Activated CD4-positive, alpha-beta T cell treated with anti-CD3 and anti-CD28 coated beads, Interleukin-10, Interleukin-2, amounts not matched to agents 100 ng/mL and 50 ng/mL, durations not matched to agents 16 hours and 8 hours (primary cell): ENCODE measurements at places on chromosomes 3 and 15.
A peak's percentile ranks its signal among the peaks of the same experiment; 100 is the strongest.

DNA sequence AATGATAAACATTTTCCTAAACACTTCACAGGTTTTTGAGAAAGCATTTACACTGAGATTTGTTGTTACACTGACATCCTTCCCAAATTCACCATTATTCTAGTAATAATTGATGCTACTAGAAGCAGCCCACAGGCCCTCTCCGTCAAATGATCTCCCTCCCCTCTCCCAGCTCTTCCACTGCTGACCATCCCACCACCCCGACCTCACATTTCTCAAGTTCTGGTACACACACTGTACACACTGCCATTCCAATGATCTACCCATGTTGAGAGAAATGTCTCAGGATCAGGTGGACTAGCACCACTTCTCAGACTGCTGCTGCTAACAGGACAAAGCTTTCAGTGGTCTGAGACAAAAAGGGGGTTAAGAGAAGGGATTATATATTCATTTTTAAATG lies 3.5 kb downstream of the TBC1D5 start:
- DNase-seq: no peak

- DNase-seq: no peak
Observed at GRCh38 chr3:75001330-75001729, 386.9 kb upstream of the CNTN3 start.

DNA sequence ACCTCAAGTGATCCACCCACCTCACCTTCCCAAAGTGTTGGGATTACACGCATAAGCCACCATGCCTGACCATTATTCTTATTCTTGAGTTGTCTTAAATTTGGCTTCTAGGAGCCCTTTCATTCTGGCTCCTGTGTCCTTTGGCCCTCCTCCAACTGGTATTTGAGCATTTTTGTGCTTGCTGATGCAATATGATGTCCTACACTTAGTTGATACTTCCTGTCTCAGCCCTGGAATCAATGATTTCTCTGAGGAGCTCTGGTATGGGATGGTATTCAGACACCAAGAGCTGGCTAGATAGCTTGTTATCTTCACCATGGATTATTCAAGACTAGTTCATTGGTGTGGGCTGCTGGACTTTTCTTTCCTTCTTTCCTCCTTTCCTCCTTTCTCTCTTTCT lies 25.4 kb downstream of the ZNF621 start:
- DNase-seq: no peak

DNA sequence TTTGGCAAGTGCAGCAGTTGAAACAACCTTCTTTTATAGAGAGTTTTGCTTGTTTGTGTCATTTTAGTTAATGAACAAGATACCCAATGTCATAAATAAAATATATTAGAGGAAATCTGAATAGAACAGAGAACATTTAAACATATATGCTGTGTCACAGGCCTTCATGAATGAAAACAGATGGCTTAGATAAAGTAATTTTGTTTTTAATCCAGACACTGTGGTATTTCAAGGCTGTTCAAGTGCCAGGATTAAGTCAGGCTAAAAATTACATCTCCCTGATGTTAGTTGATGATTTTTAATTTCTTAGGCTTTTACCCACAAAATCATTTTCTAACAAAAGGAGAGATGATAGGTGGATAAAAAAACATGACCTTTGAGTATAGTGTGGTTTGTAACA lies 4.9 kb upstream of the ACKR4 start:
- no peak for DNase-seq

- no peak for DNase-seq
Observed at GRCh38 chr3:136883967-136884720, 22.1 kb downstream of the NCK1 start.

DNA sequence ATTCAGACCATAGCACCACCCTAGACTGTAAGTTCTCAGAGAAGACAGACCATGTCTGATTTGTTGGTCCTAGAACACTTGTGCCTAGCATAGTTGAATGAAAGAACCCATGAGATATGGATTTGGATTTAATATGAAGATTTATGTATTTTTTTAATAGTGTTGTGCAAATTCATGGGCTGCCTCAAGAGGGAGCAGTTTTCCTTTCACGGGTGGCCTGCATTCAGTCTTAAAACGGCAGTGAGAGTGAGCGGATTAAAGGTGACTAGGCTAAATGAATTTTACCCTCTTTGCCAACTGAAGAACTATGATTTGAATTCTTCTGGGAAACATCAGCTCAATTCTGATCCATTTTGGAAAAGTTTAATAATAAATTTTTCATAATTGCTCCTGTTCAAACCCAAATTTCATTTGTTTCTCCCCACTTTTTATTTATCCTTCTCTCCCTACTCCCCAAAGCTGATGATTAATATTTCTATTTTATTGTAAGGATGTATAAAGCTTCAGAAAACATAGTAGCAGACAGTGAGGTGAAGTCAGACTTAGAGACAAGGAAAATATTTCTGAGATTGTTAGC lies 67.3 kb downstream of the MORC1 start:
- peak; percentile 22 for DNase-seq

DNA sequence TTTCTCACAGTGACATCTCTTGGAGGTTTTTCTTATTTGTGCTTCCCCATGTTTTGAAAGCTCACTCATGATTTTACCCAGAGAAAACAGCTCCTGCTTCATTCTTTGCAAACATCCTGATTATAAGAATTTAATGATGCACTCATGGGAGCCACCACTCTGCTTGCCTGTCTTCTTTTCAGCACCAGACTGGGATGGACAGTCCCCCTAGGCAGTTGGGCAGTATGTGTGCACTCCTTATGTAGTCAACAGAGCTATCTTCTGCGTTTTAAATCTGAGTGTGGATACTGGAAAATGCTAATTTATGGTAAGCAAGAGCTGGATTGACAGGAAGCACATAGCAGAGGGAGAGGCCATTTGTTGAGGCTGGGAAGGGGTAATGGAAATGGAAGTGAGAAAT lies 276.1 kb downstream of the AGBL1 start:
- no peak for DNase-seq

DNA sequence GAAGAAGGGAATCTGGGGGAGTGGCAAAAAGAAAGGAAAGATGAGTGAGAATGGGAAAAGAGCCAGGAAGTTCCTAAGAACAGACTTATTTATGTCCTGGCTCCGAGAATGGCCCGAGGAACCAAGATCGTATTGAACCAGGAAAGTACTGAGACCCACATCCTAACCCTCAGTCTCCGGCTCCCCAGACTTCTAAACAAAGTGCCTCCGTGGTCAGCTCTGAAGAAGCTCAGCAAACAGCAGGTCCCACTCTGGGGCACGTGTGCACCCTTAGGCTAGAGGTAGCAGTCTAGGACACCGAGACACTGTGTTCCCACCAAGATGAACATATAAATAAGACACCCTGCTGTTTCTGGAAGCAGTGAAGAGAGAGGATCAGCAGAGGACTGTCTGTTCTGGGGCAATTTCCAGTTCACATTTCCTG lies 307.4 kb downstream of the NTRK3 start:
- no peak for DNase-seq

- DNase-seq: no peak
Observed at GRCh38 chr3:167736997-167737396, 1.5 kb downstream of the SERPINI1 start.
